ENCODE measurements at places on chromosomes 6 and 20. TPM values are rescaled to one million over a fixed set of nuclear protein-coding genes. Genes with fewer than 3 reads are reported as not detected.

The LTA gene
- total RNA-seq, result not detected

The RNF114 gene
- total RNA-seq, result 33.2 TPM

The EDN3 gene
- not detected for total RNA-seq

The DACT2 gene
- total RNA-seq, result not detected

The SOBP gene
- 2.6 TPM for total RNA-seq

The PTK6 gene
- total RNA-seq, result 0.13 TPM

The ENPP5 gene
- not detected for total RNA-seq

The CDH4 gene
- 7.5 TPM for total RNA-seq

The MARCKS gene
- total RNA-seq, result 171 TPM

The GLP1R gene
- not detected for total RNA-seq

The BTN1A1 gene
- not detected for total RNA-seq

The AARS2 gene
- 17.3 TPM for total RNA-seq

The SLC32A1 gene
- not detected for total RNA-seq

The NKAIN2 gene
- not detected for total RNA-seq

Measured in pulmonary artery endothelial cell (primary cell).